B cell (primary cell): ENCODE measurements at places on chromosomes 12 and 14. TPM values are rescaled to one million over a fixed set of nuclear protein-coding genes. Genes with fewer than 3 reads are reported as not detected.

ERP27 gene
- total RNA-seq, result 9.0 and 12.4 TPM in 2 replicates

- H3K27me3 ChIP-seq, result no peaks in the 10 kb centered on the region
- no peaks in the 10 kb centered on the region for H3K36me3 ChIP-seq
- no peaks in the 10 kb centered on the region for H3K4me1 ChIP-seq
Measured at GRCh38 chr12:127459166-127459565, 807.8 kb upstream of the TMEM132C start.

- peaks cover 15% of the 10 kb centered on the region for H3K4me1 ChIP-seq
- H3K27ac ChIP-seq, result no peak overlapping the region
- DNase-seq, result no peak
- no peaks in the 10 kb centered on the region for H3K36me3 ChIP-seq
Measured at GRCh38 chr14:22593189-22593588, 4.2 kb upstream of the DAD1 start.

GRCh38 chr12:103455020-103455763 is 40.6 kb downstream of the C12orf42 start:
- peaks cover 44% of the 10 kb centered on the region for H3K4me1 ChIP-seq
- H3K4me3 ChIP-seq, result no peak overlapping the region
- peak overlapping the region; percentile 74 for H3K27ac ChIP-seq
- no peaks in the 10 kb centered on the region for H3K27me3 ChIP-seq
- no peaks in the 10 kb centered on the region for H3K36me3 ChIP-seq

DNA sequence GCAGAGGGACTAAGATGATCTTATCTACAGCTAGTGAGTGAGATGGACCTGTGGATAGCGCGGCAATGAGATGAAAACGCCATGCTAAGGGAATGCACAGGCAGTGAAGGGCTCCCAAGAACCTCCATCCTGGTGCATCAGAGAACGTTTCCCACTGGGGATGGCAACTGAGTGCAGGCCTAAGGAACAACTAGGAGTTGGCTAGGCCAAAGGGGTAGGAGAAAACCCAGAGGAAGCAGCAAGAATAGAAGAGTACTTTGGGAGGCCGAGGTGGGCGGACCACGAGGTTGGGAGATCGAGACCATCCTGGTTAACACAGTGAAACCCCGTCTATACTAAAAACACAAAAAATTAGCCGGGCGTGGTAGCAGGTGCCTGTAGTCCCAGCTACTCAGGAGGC is 24.6 kb upstream of the BATF start:
- no peak overlapping the region for H3K4me3 ChIP-seq
- no peaks in the 10 kb centered on the region for H3K27me3 ChIP-seq
- peaks cover 23% of the 10 kb centered on the region for H3K4me1 ChIP-seq
- no peaks in the 10 kb centered on the region for H3K36me3 ChIP-seq
- no peak overlapping the region for H3K27ac ChIP-seq

DNA sequence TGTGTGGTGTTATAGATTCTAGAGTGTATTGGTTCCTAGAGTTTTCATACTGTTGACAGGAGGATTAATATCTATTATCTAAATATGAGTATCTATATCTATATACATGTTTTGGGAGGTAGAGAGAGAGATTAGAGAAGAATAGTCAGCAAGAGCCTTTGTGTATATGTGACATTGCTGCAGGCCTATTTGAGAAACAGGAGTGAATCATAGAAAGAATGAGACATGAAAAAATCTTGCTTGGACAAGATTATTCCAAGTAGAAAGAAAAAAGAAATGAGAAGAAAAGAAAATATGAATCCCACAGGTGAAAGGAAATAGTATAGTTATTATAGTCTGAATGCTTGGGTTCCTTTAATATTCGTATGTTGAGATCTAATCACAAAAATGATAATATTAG is 720.4 kb downstream of the RERGL start:
- no peak overlapping the region for H3K27ac ChIP-seq
- no peaks in the 10 kb centered on the region for H3K36me3 ChIP-seq
- H3K27me3 ChIP-seq, result no peaks in the 10 kb centered on the region

GRCh38 chr14:39617537-39617936 is 185.3 kb upstream of the FBXO33 start:
- no peak overlapping the region for H3K4me3 ChIP-seq
- no peaks in the 10 kb centered on the region for H3K36me3 ChIP-seq
- H3K27me3 ChIP-seq, result no peaks in the 10 kb centered on the region

DNA sequence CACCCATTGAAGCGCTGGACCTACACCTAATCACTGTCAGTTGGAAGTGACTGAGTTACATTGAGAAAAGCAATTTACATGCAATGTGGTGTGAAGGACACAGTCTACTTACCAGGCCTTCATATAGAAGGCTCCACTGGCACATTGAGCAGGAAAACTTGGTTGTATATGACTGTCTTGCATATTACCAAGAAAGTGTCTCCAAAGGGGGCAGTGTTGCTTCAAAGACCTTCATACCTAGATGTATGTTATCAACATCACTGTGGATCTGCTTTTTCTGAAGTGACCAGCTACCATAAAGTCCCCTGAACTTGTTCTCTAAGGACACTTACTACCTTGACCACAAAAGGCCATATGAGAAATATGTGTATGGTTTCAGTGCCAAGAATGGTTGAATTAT is 64.1 kb downstream of the NELL2 start:
- no peak overlapping the region for H3K4me3 ChIP-seq
- H3K36me3 ChIP-seq, result no peaks in the 10 kb centered on the region
- H3K27me3 ChIP-seq, result no peaks in the 10 kb centered on the region

DNA sequence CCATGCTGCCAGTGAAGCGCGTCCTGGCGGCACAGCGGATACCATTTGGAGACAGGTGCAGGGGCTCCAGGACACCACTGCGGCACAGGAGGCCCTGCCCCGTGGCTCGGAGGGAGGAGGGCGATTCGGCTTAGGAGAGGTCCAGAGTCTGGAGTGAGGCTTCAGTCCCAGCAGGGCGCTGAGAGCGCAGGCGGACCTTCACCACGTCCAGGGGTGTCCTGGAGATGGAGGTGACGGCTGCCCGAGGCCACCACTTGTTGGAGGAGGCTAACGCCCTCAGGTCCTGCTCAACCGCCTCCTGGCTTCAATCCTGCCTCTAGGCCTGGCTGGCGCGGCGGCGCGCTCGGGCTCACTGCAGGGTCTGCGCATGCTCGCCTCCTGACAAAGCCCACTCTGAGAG is 45.7 kb downstream of the EIF2S3B start:
- no peaks in the 10 kb centered on the region for H3K36me3 ChIP-seq
- peak overlapping the region; percentile 10 for H3K27ac ChIP-seq
- DNase-seq, result no peak
- H3K4me3 ChIP-seq, result no peak overlapping the region
- H3K4me1 ChIP-seq, result no peaks in the 10 kb centered on the region
- no peaks in the 10 kb centered on the region for H3K27me3 ChIP-seq
